ENCODE measurements at places on chromosomes 5 and 9.
A peak's percentile ranks its signal among the peaks of the same experiment; 100 is the strongest.

DNA sequence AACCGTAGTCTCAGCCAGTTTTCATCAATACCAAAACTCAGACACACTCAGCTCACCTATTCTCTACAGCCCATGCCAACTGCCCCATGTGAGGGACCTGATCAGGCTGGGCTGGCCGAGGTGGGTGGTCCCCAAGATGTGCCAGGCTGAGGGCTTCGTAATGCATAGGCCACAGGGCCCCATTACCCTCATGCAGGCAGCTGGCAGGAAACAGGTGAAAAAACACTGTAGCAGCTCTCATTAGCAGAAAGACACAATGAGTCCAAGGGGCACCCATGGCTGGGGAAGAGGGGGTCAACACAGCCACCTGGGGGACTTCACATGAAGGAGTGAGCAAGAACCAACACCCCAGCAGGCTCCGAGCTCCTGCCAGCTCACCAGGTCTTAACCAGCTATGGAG, 8.2 kb downstream of the IPPK start:
- DNase-seq: no peak

GRCh38 chr9:128428644-128429512, 8.2 kb downstream of the CERCAM start:
- DNase-seq: no peak

DNA sequence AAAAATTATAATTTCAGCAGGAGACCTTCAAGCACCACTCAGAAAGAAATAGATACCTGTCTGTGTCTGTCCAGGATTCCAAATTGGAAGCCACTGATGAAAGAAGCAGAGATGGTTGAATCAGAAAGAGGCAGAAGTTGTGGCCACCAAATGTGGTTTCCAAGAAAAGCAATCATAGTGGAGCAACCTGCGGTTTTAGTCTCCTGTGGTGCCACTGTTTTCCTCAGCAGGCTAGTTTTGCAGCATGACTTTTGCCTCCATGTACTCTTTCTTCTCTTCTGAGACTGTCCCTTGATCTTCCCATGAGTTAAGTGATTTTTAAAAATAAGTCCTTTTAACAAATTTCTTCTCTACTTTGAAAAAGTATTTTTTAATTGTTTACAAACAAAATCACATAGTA, 535.8 kb downstream of the CYLC2 start:
- DNase-seq: no peak

- DNase-seq: no peak
Observed at GRCh38 chr5:172188893-172189692, 1.1 kb upstream of the STK10 start.

DNA sequence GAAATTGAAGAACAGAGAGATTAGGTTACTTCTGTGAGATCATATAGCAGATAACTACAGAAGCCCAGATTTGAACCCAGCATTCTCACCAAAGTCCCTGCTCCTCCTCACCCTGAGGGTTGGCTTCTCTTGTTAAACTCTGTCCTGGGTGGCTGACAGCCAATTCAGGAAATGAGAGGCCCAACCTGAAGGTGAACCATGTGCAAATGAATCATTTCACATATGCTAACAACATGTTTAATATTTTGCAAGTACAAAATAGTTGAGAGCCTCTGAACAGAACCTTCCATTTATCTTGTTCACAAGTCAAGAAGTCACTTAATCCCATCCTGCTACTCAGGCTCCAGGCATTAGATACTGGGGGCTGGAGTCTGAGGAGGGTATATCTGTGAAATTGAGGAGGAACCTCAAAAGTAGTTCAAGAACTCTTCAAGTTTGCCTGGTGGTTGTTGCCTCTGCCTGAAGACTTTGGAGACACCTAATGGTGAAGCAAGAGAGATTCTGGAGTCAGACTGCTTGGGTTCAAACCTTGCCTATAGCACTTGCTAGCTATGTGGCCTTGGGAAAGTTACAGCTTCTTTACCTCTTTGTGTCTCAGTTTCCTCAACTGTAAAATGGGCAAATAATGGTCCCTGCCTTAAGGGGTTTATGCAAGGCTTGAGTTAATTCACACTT, 564.0 kb downstream of the PSAT1 start:
- no peak for DNase-seq

DNA sequence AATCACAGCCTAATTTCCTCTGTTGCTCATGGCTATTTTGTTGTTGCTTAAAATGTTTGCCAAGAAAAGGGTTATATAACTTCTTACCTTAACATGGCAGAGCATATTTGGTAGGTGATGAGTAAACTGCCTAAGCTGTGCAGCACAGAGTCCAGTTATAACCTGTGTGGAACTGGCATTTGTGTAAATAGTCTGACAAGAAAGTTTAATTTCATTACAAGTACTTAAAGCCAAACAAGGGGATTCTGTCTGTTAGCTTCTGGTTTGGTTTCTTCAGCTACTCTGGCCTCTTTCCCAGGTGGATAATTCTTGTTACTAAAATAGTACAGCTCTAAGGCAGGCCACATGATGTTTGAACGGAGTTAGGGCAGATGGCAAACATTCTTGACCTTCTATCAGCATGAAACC, 72.2 kb downstream of the PTCD2 start:
- DNase-seq: no peak

- no peak for DNase-seq
Observed at GRCh38 chr9:21078702-21079101, 960 bp upstream of the IFNB1 start.

- DNase-seq: no peak
Observed at GRCh38 chr9:618478-618877, 223.0 kb upstream of the DMRT1 start.

GRCh38 chr5:9313751-9314150, 232.1 kb downstream of the SEMA5A start:
- DNase-seq: no peak

DNA sequence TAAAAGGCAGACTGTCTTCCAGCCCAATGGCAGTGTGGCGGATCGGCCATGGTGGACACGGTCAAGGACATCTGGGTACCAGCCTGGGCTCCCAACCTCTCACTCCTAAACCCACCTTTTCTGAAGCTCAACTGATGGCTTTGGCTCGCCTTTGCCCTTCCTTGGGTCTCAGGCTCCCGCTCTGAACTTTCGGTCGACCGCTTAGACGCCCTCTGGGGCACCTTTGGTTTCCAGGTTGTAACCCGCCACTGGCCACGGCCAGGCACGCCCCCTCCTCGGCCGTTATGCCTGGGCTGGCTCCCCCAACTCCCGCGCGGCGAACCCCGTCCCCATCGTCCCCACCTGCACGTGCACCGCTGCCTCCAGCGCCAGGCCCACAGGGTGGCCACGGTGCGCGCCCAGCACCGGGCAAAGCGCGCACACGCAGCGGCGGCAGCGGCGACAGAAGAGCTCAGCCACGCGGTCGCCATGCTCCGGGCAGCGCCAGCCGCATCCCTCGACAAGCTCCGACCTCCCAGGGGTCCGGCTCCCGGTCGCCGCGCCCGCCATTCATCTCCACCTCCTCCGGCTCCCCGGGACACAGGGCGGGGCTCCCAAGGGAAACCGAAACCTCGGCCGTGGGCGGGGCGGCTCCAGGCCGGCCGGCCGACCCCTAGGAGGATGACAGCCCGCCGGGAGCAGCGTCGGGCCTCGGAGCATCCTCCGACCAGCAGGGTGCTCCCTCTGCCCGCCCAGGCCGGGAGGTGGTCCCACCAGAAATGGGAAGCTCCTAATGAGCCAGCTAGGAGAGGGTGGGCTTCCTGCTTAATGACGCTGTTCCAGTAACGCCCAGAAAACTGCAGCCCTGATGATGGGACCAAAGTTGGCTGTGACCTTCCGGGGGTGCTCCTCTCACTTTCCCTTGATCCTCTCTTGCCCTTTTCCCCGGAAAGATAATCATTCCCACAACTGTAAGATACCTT, at the start of gene TRIM14:
TRIM14 (minus strand) TSS at position 583 of the 962 bp plus-strand sequence; CDS start at position 549, 34 bp downstream.
- peak; percentile 13 for DNase-seq

DNA sequence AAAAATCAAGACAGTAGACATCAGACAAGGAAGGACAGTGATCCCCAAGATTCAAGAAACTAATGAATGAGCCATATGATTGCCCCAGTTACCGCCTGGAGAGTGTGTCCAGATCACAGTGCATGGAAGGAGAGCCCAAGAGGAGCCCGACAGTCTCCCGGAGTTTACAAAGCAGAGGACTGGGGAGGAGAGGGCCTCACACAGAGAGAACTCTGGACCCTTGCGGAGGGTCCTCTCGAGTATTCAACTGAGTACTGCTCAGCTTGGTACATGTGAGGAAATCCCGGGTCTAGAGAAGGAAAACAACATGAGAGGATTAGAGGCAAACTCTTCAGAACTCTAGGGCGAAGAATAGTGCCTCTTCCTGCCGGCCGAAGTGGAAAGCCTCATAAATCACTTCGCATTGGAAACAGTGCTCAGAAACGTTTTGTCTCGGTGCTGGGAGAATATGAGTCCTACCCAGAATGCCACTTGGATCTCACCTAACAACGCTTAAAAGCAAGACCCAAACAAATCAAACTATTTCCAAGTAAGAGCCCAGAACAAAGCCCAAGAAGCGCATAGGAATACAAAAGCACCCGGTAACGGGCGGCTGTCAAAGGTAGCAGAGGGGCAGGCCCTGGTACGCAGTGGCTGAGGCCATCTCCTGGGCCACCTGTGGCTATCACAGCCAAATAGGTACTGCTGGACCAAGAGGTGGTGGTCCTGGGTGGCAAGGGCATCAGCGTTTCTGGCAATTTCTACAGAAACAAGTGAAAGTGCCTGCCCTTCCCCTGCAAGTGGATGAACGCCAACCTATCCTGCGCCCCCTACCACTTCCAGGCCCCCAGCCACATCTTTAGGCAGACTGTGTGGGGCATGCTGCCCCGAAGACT, 36.0 kb downstream of the FAM78A start:
- no peak for DNase-seq

- DNase-seq: no peak
Observed at GRCh38 chr9:109601181-109601580, 103.1 kb upstream of the PTPN3 start.

Data from stimulated activated CD4-positive, alpha-beta T cell treated with anti-CD3 and anti-CD28 coated beads, Interleukin-15, amount 100 ng/mL, for 1 hour (primary cell).